Endodermal cell (in vitro differentiated cells): ENCODE measurements at places on chromosomes 3 and 15. TPM values are rescaled to one million over a fixed set of nuclear protein-coding genes. Genes with fewer than 3 reads are reported as not detected.

GRCh38 chr15:50996641-50997040 lies 88.2 kb downstream of the AP4E1 start:
- H3K27ac ChIP-seq = no peak overlapping the region
- H3K27me3 ChIP-seq = no peaks in the 10 kb centered on the region
- no peak overlapping the region for H3K4me3 ChIP-seq

Gene CELSR3
- 24.7 to 32.3 TPM (median 30.1 TPM) in 3 replicates for total RNA-seq

GRCh38 chr15:57643826-57644225 lies 52.1 kb downstream of the MYZAP start:
- H3K4me1 ChIP-seq = no peaks in the 10 kb centered on the region
- no peaks in the 10 kb centered on the region for H3K27me3 ChIP-seq
- no peak overlapping the region for H3K27ac ChIP-seq
- peak; percentile 19 for DNase-seq
- no peaks in the 10 kb centered on the region for H3K36me3 ChIP-seq

GRCh38 chr3:160778480-160778879 lies 22.4 kb downstream of the PPM1L start:
- H3K27me3 ChIP-seq = no peaks in the 10 kb centered on the region
- no peaks in the 10 kb centered on the region for H3K4me1 ChIP-seq
- no peak overlapping the region for H3K4me3 ChIP-seq
- no peaks in the 10 kb centered on the region for H3K36me3 ChIP-seq
- DNase-seq = no peak

- no peak overlapping the region for H3K4me3 ChIP-seq
- no peaks in the 10 kb centered on the region for H3K4me1 ChIP-seq
- DNase-seq = no peak
- H3K27me3 ChIP-seq = no peaks in the 10 kb centered on the region
Measured at GRCh38 chr3:10281951-10282350, 10.8 kb downstream of the GHRL start.

GRCh38 chr15:74275957-74276356 lies 39.8 kb downstream of the CCDC33 start:
- no peak overlapping the region for H3K4me3 ChIP-seq
- no peaks in the 10 kb centered on the region for H3K27me3 ChIP-seq
- DNase-seq = peak; percentile 78
- H3K4me1 ChIP-seq = no peaks in the 10 kb centered on the region
- H3K36me3 ChIP-seq = no peaks in the 10 kb centered on the region

DNA sequence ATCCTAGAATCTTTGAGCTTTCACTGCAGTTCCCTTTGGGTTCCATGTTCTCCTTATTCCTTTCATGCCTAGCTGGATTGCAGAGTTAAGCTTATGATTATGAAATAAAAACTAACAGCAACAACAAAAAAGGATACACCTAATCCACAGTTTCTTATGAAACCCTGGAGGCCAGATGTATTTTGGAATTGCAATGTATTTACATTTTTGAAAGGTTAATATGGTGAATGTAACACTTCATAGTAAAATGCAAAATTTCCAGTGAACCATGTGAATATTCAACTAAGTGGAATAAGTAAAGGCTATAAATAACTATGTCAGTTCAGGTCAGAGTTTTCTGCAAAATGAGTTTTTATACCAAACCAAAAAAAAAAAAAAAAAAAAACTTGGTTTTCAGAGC lies 65.8 kb upstream of the FLNB start:
- no peak overlapping the region for H3K27ac ChIP-seq
- H3K4me1 ChIP-seq = no peaks in the 10 kb centered on the region
- no peak overlapping the region for H3K4me3 ChIP-seq
- no peaks in the 10 kb centered on the region for H3K36me3 ChIP-seq

GRCh38 chr3:88141458-88142083 lies 8.2 kb upstream of the C3orf38 start:
- H3K27ac ChIP-seq = no peak overlapping the region
- no peak overlapping the region for H3K4me3 ChIP-seq
- H3K4me1 ChIP-seq = no peaks in the 10 kb centered on the region
- H3K36me3 ChIP-seq = peaks cover 40% of the 10 kb centered on the region
- no peak for DNase-seq
- H3K27me3 ChIP-seq = no peaks in the 10 kb centered on the region

- H3K4me1 ChIP-seq = peaks cover 5% of the 10 kb centered on the region
- no peaks in the 10 kb centered on the region for H3K27me3 ChIP-seq
- H3K27ac ChIP-seq = no peak overlapping the region
- H3K36me3 ChIP-seq = peaks cover 80% of the 10 kb centered on the region
- no peak for DNase-seq
Measured at GRCh38 chr3:123941121-123941520, 19.9 kb downstream of the CCDC14 start.

DNA sequence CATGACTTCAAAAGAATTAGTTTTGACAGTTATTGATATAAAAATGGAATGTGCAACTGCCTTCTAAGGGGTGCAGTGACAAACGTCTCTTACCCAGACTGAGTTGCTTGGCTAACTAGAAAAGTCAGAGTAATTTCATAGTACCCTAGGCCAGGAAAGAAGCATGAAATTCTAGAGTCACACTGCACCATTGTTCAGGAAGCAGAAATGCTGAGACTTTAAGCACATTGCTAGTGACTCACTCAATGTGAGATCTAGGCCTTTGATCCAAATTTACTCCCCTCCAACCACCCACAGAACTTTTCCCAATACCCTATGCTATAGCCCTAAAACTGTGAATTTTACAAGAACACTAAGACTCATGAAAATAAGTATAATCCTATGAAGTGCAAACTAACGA lies 110.8 kb downstream of the DUT start:
- no peaks in the 10 kb centered on the region for H3K27me3 ChIP-seq
- H3K27ac ChIP-seq = no peak overlapping the region
- no peak overlapping the region for H3K4me3 ChIP-seq
- peaks cover 11% of the 10 kb centered on the region for H3K36me3 ChIP-seq
- no peaks in the 10 kb centered on the region for H3K4me1 ChIP-seq

DNA sequence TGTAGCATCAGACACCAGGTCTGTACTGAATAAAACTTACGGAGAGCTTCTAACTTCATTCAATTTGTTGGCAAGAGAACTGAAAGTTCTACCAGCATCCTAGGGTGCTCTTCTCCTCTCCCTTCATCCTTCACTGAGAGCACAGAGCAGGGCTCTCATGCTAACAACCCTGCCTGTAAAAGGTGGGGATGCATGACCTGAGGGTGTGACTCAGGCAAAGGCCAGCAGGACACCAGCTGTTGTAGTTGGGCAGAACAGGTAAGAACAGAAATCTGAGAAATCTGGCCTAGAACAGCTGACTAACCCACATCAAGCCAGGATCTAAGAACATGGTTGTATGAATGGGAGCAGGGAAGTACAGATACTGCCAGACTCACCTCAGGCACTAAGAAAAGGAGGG lies 64.2 kb downstream of the MYLK start:
- peak; percentile 53 for DNase-seq
- no peak overlapping the region for H3K4me3 ChIP-seq
- H3K27me3 ChIP-seq = peaks cover 22% of the 10 kb centered on the region

DNA sequence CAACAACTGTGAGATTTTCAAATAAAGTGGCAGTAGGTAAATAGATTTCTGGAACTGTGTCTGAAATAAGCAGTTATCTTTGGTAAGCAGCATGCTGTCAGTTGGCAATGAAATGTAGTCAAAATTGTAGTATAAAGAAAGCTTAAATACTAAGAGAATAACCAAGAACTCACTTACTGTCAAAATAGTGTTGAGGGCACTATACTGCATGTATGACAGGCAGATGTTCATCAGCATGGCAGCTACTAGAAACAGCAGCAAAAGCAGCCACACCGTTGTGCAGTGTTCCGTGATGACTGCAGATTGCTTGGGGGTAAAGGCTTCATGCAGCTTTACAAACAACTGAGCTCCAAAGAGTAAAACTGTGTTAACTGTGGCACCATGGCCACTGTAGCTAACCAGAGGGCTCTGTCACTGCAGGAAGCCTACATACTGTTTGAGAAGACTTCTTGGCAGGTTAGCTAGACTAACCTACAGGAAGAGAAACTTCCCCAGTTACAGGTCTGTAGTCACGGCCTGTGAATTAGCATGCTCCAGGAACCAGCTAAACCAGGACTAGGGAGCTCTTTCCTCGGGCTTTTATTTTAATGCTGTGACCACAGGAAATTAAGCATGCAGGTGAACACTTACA lies 459.7 kb downstream of the TBL1XR1 start:
- no peak overlapping the region for H3K27ac ChIP-seq
- no peaks in the 10 kb centered on the region for H3K36me3 ChIP-seq
- H3K4me1 ChIP-seq = no peaks in the 10 kb centered on the region
- no peak for DNase-seq
- no peak overlapping the region for H3K4me3 ChIP-seq

Gene NANOGP8
- 47.2 and 56.8 TPM in 2 replicates for total RNA-seq

Gene XCR1
- total RNA-seq = not detected in 3 replicates

DNA sequence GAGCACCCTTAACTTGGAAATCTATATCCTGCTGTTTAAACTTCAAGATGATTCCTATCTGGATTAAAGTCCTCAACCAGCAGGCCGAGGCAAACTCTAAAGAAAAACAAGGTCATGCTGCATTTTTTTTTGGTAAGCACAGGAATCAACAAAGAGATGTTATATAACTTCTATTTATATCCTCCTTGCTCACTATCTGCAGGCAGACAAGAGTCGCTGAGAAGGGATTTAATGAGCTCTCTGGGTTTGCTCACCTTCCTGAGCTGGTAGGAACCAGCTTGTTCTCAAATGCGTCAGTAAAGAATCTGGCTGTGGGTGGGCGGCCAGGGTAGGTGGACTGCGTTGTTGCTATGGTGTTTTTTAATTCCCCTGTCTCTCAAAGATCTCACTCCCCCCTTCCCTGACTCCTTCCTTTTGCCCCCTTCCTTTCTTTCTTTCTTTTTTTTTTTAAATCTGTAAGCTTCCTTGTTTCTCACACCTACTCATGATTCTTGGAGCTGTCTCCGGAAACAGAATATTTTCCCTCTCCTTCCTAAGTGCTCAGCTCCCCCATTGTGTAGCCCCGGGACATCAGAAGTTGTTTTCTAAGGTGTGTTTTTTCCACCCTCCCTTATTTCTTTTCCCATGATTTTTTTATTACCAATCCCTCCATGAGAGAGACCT lies 228.8 kb upstream of the BHLHE40 start:
- no peak for DNase-seq
- no peak overlapping the region for H3K4me3 ChIP-seq
- peaks cover 4% of the 10 kb centered on the region for H3K27me3 ChIP-seq
- peaks cover 10% of the 10 kb centered on the region for H3K4me1 ChIP-seq
